Stimulated activated CD8-positive, alpha-beta memory T cell treated with anti-CD3 and anti-CD28 coated beads, Interleukin-2, amount 100 ng/mL, for 1 hour (primary cell): ENCODE measurements at places on chromosomes 5 and 9.

- DNase-seq: no peak
These were observed 12.3 kb downstream of the RXRA start for GRCh38 chr9:134338394-134339182.

DNA sequence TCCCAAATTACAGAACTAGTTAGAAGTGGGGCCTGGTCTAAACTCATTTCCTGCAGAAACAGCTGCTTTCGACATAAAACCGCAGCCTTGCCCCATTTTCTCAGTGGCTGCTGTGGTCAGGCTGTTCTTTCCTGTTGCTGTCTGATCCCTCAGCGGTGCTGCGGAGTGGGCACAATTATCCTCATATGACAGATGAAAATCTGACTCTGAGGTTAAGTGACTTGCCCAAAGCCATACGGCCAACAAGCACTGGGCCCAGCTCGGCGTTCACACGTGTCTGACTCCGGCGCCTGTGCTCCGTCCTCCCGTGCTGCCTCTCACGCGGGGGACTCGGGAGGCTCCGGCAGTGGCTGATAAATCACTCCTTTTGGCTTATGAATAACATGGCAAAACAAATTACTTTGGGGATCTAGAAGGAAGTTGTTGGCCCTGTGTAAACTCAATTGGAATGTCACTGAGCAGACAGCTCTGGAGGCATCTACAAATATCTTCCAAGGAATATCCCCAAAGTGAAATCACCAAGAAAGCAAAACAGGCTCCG, 142.6 kb upstream of the LMX1B start:
- peak; percentile 59 for DNase-seq

DNA sequence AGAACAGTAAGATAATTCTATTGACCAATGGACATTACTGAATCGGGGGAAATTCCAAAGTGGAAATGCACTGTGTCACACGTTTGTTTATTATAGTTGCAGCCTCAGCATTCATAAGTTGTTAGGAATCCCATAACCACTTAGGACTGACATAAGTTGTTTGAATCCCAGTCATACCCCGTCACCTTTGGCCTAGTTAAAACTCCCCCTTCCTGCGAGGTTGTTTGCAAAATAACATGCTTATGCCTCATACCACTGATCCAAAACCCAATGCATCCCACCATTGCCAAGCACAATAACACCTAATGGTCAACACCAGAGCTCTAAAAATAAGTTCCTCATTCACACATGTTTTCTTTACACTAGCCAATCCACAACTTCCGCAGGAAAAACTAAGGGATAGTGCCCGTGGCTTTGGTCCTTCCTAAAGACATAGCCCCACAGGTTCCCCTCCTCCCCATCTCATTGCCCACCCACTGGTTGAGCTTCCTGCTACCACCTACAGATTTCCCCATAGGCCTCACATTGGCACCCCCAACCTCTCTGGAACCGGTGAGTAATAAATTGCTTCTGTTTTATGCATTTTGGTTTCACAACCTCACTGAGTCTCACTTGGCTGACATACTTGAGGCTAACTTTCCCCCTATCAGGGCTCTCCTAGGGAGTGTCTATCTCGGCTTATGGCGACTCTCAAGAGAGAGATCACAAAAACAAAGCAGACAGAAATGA, 42.3 kb upstream of the MUSK start:
- DNase-seq: no peak

DNA sequence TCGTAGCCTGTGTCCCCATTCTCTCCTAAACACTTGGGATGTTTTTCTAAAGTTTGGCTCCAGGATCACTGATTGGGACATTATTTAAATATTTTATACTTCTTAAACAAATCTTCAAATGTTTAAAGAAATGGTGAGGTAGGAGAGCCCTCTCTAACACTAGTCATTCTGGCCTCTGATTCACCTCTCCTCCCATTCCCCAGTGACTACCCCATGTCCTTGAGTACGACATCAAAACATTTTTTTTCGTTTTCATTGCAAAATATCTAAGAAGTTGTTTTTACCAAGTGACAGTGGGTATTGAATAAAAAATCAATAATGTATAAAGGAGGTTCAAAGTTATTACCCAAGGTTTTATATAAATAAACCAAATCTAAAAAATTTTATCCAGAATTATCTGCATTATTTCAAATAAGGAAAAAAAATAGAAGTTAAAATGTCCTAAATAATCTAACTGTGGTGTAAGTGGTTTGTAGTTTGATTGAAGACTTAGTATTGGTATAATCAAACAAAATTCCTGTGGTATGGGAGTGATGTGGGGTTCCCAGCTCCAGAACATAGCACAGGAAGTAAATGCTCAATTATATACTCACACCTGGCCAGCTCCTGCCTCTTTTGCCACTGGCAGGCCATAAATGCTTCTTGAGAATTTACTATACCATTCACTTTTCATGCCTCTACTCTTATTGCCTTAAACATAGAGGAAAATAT, 51.1 kb downstream of the MAST4 start:
- no peak for DNase-seq

GRCh38 chr9:97046228-97046627, 7.3 kb upstream of the CTSV start:
- DNase-seq: no peak

DNA sequence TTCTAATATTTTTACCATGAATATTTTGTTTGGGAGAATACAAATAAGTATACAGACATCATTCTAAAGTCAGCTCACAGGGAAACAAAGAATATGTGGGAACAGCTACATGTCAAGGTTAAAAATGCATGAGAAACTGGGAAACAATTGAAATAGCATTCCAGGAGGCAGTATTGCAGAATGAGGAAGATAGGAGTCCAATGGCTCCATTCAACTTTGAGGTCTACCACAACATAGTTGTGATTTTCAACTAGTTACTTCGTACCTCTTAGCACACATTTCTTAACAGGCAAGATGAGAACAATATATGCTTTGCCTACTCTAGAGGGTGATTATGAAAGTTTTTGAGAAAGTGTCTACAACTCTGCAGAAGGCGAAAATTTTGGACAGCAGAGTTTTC, 35.2 kb upstream of the CAST start:
- DNase-seq: no peak

- no peak for DNase-seq
These were observed 65.2 kb upstream of the ADRA1B start for GRCh38 chr5:159851053-159851452.

- DNase-seq: no peak
These were observed 121.4 kb downstream of the C9orf152 start for GRCh38 chr9:110086537-110086936.

DNA sequence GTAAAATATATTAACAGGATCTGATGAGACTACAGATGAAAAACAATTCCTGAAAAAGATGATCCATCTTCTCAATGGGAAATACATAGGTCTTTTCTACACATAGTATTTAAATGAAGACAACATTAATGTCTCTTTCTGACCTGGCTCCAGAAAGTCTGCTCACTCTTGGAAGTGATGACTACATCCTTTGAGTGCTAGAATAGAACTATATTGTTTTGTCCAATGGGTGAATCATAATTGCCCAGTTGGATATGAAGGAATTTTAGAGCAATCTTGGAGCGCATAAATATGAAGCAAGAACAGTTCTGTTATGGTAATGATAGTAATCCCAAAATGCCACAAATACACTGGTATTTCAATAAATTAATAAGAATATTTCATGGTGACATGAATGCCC, 322.1 kb downstream of the DEPDC1B start:
- no peak for DNase-seq

- DNase-seq: no peak
These were observed 247.6 kb upstream of the ACO1 start for GRCh38 chr9:32136700-32137339.

DNA sequence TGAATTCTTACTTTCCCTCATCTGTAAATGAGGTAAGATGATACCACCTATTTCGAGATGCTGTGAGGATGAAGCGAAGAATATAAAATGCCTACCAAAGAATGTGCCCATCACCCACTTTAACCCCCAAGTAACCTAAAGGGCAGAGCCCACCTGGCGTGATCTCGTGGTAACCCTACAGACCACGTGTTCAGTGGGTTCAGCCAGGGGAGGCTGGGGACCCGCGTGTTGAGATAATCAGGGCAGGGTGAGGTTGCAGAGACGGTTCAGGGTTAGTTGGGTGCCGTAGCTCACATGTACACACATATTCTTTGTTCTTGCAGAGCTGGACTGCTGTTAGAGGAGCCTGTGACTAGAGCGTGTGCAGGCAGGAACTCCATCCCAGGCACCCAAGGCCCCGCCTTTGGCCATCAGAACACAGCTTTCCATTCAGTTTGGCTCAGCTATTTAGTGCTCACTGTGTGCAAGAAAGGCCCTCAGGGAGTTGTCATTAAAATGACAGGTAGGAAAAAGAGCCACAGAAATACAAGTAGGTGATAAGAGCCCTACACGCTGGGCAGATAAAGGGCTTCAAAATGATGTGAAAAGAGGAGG, 56.5 kb upstream of the HAND1 start:
- no peak for DNase-seq

DNA sequence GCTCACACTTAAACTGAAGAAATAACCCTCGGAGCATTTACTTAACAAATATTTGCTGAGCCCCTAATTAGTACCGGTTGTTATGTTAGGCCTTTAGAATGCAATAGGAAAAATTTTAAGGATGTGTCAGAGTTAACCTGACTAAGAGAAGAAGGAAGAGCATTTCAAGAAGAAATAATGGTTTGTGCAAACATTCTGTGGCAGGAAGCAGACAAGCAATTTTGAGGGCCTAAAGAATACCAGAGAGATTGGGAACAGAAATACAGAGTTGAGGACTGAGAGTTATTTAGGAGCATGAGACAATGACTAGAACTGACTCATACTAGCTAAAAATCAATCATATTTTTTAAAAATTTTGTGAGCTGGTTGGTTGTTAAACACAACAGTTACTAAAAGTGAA, 218.8 kb downstream of the PRR16 start:
- DNase-seq: no peak

DNA sequence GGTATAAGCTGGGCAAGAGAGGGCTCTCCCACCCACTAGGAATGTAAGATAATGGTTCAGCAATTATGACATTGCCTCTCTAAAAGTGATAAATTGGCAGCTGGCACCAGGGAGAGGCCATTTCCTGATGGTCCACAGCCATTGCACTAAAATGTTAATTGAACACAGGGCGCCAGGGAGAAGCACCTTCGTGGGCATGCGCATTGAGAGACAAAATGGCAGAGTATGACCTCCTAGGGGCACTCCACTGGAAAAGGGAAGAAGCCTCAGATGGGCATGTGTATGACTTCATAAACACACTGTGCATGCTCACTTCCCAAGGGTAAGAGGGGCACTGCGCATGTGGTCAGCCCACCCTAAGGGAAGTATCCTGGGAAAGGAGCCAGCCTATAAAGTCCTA, 419.2 kb downstream of the AGTPBP1 start:
- no peak for DNase-seq

- DNase-seq: no peak
These were observed 28.1 kb upstream of the F2RL1 start for GRCh38 chr5:76790632-76791290.

DNA sequence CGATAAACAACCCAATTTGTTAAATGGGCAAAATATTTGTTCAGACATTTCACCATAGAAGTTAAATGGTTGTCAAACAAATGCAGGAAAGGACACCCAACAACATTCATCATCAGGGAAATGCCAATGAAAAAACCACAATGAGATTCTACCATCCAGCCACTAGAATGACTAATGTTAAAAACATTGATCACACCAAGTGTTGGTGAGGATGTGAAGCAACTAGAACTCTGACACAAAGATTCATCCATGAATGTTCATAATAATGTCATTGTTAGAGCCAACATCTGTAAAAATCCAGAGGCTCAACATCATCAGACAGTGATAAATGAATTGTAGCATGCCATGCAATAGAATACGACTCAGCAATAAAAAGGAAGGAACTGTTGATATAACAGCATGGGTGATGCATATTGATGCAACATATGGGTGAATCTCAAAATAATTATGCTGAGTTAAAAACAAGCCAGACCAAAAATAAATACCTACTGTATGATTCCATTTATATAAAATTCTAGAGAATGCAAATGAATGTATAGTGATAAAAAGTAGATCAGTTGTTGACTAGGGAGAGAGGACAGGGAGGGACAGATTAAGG, 55.9 kb upstream of the UNC5A start:
- DNase-seq: no peak

DNA sequence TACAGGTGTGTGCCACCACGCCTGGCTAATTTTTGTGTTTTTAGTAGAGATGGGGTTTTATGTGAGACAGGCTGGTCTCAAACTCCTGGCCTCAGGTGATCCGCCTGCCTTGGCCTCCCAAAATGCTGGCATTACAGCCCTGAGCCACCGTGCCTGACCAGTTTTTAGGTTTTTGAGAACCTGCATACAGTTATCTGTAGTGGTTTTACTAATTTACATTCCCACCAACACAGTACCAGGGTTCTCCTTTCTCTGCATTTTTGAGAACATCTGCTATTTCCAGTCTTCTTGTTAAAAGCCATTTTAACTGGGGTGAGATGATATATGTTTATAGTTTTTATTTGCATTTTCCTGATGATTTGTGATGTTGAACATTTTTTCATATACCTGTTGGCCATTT, 12.8 kb downstream of the DMXL1 start:
- DNase-seq: no peak

DNA sequence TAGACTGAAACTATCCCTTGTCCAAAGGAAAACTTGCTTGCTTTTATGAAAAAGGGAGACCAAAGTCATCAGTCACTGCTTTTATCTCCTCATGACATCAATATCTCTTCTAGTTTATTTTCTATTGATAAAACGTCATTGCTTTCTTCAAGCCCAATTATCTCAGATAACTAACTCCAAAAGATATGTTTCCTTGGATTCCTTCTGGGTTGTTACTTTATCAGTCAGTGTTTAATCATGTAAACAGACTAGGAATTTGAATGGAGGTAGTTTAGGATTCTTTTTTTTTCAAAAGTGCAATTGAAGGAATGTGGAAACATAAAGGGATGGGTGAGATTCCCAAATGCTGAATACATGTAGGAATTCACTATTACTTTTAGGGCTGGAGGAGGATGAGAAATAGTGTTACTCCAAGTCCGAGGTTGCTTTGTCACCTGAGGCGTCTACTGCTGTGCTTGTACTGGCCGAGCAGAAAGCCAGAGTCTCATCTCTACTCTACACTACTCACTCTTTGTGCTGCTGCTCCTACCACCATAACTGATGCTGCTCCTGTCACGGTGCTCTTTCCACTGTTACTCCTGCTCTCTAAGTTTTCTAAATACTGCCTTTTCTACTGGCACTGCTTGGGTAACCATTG, 1697.1 kb upstream of the NUDT12 start:
- DNase-seq: no peak

GRCh38 chr5:170753311-170753710, 30.2 kb upstream of the GABRP start:
- DNase-seq: no peak

GRCh38 chr5:175862131-175863012, 9.0 kb upstream of the CPLX2 start:
- DNase-seq: no peak

GRCh38 chr5:31671339-31671741, 32.4 kb downstream of the PDZD2 start:
- DNase-seq: no peak

DNA sequence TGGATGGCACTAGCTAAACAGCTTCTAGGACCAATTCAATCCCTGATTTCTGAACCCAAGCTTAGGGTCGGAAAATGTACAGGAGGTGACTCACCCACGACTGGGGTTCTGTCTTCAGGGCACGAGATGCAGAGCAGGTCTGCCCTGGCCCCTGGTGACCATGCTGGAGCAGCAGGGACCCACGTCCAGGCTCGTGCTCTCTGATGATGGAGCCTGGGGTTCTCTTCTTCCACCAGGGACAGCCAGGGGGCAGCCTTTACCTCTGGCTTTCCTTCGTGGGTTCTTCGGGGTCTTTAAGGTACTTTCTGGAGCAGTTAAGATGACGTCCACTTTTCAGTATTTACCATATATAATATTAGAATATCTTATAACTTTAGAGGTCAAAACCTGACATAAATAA, 2.1 kb downstream of the CFAP77 start:
- no peak for DNase-seq
